ENCODE measurements at places on chromosomes 3 and 15. TPM values are rescaled to one million over a fixed set of nuclear protein-coding genes. Genes with fewer than 3 reads are reported as not detected.

IGDCC3 gene
- 52.4 TPM for polyA plus RNA-seq

DNA sequence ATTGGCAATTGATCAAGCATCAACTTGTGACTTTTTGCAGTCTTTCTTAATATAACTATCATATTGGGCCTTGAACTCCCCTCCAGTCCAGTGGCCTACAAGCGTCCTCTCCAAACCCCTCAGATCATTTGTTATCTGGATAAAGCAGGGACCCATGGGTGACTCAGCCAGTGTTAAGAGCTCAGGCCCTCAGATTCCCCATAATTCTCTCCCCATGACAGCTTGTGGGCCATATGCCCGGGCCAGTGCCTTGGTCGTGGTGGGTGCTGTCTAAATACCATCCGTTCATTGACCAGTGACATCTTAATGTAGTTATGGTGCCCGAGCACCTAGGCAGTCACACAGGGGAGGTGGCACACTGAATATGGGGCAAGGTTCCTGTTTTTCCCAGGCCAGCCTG, 18.1 kb downstream of the MCF2L2 start:
- H3K4me1 ChIP-seq = no peaks in the 10 kb centered on the region
- no peak overlapping the region for H3K4me3 ChIP-seq
- no peak overlapping the region for H3K27ac ChIP-seq

GRIP2 gene
- not detected for polyA plus RNA-seq

- H3K27me3 ChIP-seq = peaks cover 36% of the 10 kb centered on the region
- no peaks in the 10 kb centered on the region for H3K4me1 ChIP-seq
- no peak overlapping the region for H3K4me3 ChIP-seq
- no peaks in the 10 kb centered on the region for H3K36me3 ChIP-seq
These were observed 89.5 kb upstream of the ATP2B2 start for GRCh38 chr3:10594915-10595314.

DNA sequence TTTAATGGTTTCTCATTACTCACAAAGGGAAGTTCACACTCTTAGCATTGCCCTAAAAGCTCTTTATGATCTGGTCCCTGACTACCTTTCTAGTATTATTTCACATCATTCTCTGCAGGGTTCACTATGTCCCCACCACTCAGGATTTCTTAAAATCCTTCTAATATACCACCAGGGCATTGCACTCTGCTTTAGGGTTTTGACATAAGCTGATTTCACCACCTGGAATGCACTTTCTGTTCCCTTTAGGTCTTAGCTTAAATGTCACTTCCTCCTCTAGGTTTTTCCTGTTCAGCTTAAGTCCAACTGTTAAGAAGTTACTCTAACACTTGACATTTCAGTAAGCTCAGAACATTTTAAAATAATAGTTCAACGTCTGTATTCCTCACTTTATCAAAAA, 81.7 kb downstream of the HCN4 start:
- no peaks in the 10 kb centered on the region for H3K4me1 ChIP-seq
- DNase-seq = no peak
- H3K4me3 ChIP-seq = no peak overlapping the region
- H3K27me3 ChIP-seq = no peaks in the 10 kb centered on the region

FAN1 gene
- polyA plus RNA-seq = 18.3 TPM

CPNE4 gene
- 3.3 TPM for polyA plus RNA-seq

- DNase-seq = no peak
- H3K36me3 ChIP-seq = no peaks in the 10 kb centered on the region
- H3K4me1 ChIP-seq = peaks cover 5% of the 10 kb centered on the region
- peak overlapping the region; percentile 12 for H3K27ac ChIP-seq
- no peaks in the 10 kb centered on the region for H3K27me3 ChIP-seq
- no peak overlapping the region for H3K4me3 ChIP-seq
These were observed 7.5 kb downstream of the ZNF592 start for GRCh38 chr15:84755736-84756527.

TM4SF18 gene
- polyA plus RNA-seq = not detected

GRCh38 chr3:65671004-65671403, 367.7 kb downstream of the MAGI1 start:
- no peak overlapping the region for H3K4me3 ChIP-seq
- DNase-seq = no peak
- peaks cover 13% of the 10 kb centered on the region for H3K4me1 ChIP-seq
- H3K36me3 ChIP-seq = no peaks in the 10 kb centered on the region
- H3K27me3 ChIP-seq = no peaks in the 10 kb centered on the region

- no peaks in the 10 kb centered on the region for H3K4me1 ChIP-seq
- H3K4me3 ChIP-seq = no peak overlapping the region
- no peak overlapping the region for H3K27ac ChIP-seq
- H3K36me3 ChIP-seq = no peaks in the 10 kb centered on the region
These were observed 110.4 kb downstream of the IL12A start for GRCh38 chr3:160098926-160099626.

DNA sequence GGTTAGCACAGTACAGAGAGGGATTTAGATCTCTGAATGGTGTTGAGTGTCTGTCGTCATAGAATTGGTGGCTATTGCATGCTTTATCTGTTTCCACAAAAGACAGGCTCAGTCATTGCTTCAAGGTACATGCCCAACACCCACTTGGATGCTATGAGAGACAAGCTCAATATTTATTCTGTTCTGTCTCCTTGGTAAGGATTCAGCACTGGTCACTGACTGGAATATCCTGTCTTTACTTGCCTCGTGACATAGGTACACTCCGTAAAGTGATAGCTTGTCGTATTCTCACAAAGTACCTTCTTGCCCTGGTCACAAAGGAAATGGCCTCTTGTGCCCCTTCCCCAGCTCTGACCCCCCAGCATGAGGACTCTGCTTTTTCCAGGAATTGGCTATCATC, 72.8 kb upstream of the CTNNB1 start:
- no peak overlapping the region for H3K4me3 ChIP-seq
- H3K4me1 ChIP-seq = peaks cover under 1% of the 10 kb centered on the region
- no peaks in the 10 kb centered on the region for H3K36me3 ChIP-seq
- no peak overlapping the region for H3K27ac ChIP-seq
- no peak for DNase-seq
- no peaks in the 10 kb centered on the region for H3K27me3 ChIP-seq

DNA sequence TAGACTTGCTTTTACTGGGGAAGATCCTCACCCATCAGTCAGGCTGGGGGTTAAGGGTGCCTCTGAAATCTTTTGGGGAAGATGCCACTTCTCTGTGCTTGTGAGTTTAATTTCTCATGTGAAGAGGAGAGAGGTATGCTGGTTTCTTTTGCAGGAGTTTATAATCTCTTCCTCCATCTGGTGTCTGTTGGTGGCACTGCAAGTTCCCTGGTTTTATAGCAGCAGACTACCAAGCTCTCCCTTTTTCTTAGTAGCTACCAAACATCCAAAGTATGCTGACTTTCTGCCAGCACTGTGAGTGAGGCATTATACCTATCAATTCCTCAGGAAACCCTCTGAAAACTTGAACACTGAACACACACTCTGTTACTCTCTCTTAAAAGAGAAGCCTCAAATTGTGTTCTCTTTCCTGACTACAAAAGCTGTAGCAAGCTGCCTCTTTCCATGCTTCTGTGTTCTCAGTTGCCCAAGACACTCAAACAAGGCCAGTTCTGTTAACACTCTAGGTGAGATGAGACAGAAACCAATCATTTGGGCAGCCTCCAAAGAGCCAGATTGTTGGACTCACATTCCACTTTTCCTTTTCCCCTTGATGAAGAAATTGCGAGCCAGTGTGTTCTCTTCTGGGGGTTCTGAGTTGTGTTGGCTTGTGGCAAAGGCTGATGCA, 299.5 kb downstream of the GAP43 start:
- no peaks in the 10 kb centered on the region for H3K36me3 ChIP-seq
- peak; percentile 48 for DNase-seq
- no peaks in the 10 kb centered on the region for H3K27me3 ChIP-seq
- peaks cover 2% of the 10 kb centered on the region for H3K4me1 ChIP-seq
- no peak overlapping the region for H3K4me3 ChIP-seq
- H3K27ac ChIP-seq = no peak overlapping the region

ATOSA gene
- polyA plus RNA-seq = 10.8 TPM

- no peak overlapping the region for H3K4me3 ChIP-seq
- H3K4me1 ChIP-seq = peaks cover 36% of the 10 kb centered on the region
- DNase-seq = no peak
- H3K36me3 ChIP-seq = no peaks in the 10 kb centered on the region
- no peak overlapping the region for H3K27ac ChIP-seq
These were observed 112.8 kb upstream of the MEF2A start for GRCh38 chr15:99452728-99453636.

GRCh38 chr3:111890051-111890580, 31.1 kb downstream of the PHLDB2 start:
- H3K36me3 ChIP-seq = no peaks in the 10 kb centered on the region
- no peaks in the 10 kb centered on the region for H3K4me1 ChIP-seq
- DNase-seq = no peak
- H3K27me3 ChIP-seq = no peaks in the 10 kb centered on the region
- no peak overlapping the region for H3K27ac ChIP-seq

NR2F2 gene
- 1.5 TPM for polyA plus RNA-seq

DNA sequence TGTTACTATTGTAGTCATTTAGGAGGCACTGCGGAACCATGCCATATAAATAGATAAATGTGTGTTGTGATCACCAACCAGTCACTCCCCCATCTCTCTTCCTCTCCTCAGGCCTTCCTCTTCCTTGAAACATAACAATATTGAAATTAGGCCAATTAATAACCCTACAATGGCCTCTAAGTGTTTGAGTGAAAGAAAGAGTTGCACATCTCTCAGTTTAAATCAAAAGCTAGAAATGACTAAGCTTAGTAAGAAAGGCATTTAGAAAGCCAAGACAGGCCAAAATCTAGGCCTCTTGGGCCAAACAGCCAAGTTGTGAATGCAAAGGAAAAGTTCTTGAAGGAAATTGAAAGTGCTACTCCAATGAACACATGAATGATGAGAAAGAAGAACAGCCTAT, 8.1 kb upstream of the DNASE1L3 start:
- no peak overlapping the region for H3K4me3 ChIP-seq
- H3K4me1 ChIP-seq = no peaks in the 10 kb centered on the region
- H3K27me3 ChIP-seq = no peaks in the 10 kb centered on the region
- no peak overlapping the region for H3K27ac ChIP-seq

A4GNT gene
- polyA plus RNA-seq = not detected

- DNase-seq = no peak
- H3K4me3 ChIP-seq = no peak overlapping the region
- no peaks in the 10 kb centered on the region for H3K36me3 ChIP-seq
- H3K27me3 ChIP-seq = no peaks in the 10 kb centered on the region
- no peak overlapping the region for H3K27ac ChIP-seq
These were observed 138.4 kb downstream of the RSRC1 start for GRCh38 chr3:158248261-158248660.

DNA sequence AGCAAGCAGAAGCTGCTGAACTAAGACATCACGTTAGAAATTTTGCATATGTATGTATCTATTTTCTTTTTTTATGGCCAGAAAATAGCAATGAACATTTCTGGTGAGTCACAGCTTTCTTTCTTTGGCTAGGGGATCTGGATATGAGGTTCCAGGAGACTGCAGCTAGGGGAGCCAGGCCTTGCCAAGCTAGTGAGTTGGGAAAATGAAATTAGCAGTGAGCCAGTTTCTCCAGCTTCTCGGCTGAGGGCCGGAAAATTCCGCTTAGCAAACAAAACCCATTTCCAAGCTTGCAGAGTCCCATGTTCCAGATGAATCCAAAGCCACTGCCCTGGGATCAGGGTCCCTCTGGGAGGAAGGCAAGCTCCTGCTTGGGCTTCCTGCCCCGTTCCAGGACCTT, 137.6 kb downstream of the SRGAP3 start:
- H3K27ac ChIP-seq = no peak overlapping the region
- DNase-seq = no peak
- no peaks in the 10 kb centered on the region for H3K36me3 ChIP-seq
- H3K27me3 ChIP-seq = peaks cover 3% of the 10 kb centered on the region
- peaks cover 9% of the 10 kb centered on the region for H3K4me1 ChIP-seq

CCDC80 gene
- 27.7 TPM for polyA plus RNA-seq

DNA sequence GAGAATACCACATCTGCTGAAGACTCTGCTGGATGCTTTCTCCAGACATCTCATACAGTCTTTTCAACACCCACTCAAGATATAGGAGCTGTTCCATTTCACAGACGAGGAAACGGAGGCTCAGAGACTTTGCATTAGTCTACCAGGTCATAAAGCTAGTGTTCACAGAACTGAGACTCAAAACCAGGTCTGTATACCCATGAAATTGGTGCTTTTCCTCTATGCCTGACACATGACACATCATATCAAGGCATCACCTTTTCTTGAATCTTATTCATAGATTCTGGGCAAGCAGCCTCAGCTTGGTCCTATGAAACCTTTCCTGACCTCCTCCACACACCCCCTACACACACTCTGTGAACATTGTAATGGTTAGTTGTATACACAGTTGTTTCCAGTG, 101.2 kb downstream of the LPP start:
- H3K4me1 ChIP-seq = peaks cover 4% of the 10 kb centered on the region
- H3K4me3 ChIP-seq = no peak overlapping the region
- no peak for DNase-seq
- H3K27ac ChIP-seq = no peak overlapping the region
- H3K27me3 ChIP-seq = no peaks in the 10 kb centered on the region

GDPGP1 gene
- polyA plus RNA-seq = 1.3 TPM

Data from cardiac muscle cell (in vitro differentiated cells and primary cell).